Smooth muscle cell of the pulmonary artery (primary cell): ENCODE measurements at places on chromosomes 4 and X. TPM values are rescaled to one million over a fixed set of nuclear protein-coding genes. Genes with fewer than 3 reads are reported as not detected.

Gene TCEAL2
- 0.23 TPM in 1 of 2 replicates, not detected in the other for total RNA-seq

Gene CD38
- total RNA-seq = 0.07 TPM in 1 of 2 replicates, not detected in the other

Gene WDR17
- 0.76 and 1.2 TPM in 2 replicates for total RNA-seq

Gene LEF1
- total RNA-seq = 0.20 TPM in 1 of 2 replicates, not detected in the other

Gene ARHGEF6
- 15.8 and 23.5 TPM in 2 replicates for total RNA-seq

Gene GLRA3
- total RNA-seq = not detected in 2 replicates

Gene OSTC
- 174 and 298 TPM in 2 replicates for total RNA-seq

Gene FGG
- total RNA-seq = not detected in 2 replicates
